ENCODE measurements at places on chromosomes 6 and 20. TPM values are rescaled to one million over a fixed set of nuclear protein-coding genes. Genes with fewer than 3 reads are reported as not detected.

Gene DDO
- total RNA-seq, result not detected

DNA sequence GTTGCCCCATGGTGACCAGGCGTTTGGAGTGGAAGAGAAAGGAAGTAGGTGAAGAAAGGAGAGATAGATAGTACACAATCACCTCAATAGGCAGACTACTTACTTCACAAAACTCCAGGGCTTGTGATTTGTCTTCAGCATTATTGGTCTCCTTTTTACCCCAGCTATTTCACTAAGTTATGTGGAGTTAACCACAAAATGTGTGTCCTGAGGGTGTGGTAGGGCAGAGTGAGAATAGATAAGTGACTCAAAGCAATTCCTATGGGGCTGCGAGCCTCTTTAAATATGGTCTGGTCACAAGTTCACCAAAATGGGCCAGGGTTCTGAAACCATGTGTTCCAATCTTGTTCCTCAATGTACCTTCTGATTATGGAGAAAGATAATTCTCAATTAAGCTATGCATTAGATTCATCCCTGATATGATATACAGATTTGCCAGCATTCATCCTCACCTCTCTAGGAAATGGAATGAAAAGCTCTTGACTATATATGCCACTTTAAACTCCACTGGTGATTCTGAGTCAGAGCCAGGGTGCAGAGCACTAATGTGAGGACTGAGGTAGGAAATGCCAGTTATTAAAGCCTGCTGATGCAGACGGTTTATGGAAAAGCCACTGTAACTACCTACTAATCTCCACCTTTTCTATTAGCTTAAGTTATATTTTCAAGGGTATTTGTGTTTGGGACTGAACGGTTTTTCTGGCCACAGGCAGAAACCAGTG is 310.6 kb upstream of the MANEA start:
- DNase-seq, result no peak

- no peak for DNase-seq
Observed at GRCh38 chr6:118597636-118598035, 49.5 kb downstream of the PLN start.

GRCh38 chr6:143823548-143823947 is 19.6 kb upstream of the LTV1 start:
- no peak for DNase-seq

GRCh38 chr20:38050686-38051085 is 17.1 kb downstream of the RPRD1B start:
- DNase-seq, result no peak

Gene PPP1R18
- total RNA-seq, result 174 TPM

All from activated CD8-positive, alpha-beta T cell treated with anti-CD3 and anti-CD28 coated beads for 36 hours (primary cell).